ENCODE measurements at places on chromosomes 7 and 10. TPM values are rescaled to one million over a fixed set of nuclear protein-coding genes. Genes with fewer than 3 reads are reported as not detected.
A peak's percentile ranks its signal among the peaks of the same experiment; 100 is the strongest.

DNA sequence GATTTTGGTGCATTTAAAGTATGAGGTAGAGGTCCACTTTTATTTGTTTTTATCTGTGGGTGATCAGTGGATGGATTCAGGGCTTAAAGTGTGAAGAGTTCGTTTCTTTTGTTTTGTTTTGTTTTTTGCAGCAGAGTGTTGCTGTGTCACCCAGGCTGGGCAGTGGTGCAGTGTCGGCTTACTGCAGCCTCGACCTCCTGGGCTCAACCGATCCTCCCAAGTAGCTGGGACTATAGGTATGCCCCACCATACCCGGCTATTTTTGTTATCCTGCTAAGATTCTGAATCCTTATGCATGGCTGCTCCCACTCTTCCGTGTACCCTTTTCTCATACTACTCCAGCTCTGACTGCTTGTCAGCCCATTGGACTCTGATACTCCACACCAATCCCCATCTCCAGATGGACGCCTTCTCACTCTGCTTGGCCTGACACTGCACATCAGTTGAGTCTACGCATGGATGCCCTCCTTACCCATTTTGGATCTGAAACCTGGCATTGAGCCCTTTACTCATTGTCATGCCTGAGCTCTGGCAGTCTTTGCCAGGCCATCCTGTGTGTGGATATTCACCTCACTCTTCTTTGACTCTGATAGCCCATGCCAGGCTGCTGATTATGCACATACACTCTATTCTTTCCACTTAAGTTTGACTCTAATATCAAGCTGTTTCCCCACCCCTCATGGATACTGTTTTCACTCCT is 119.5 kb downstream of the CCSER2 start:
- no peak overlapping the region for H3K4me3 ChIP-seq
- DNase-seq: no peak
- no peaks in the 10 kb centered on the region for H3K4me1 ChIP-seq
- H3K27ac ChIP-seq: no peak overlapping the region
- H3K36me3 ChIP-seq: no peaks in the 10 kb centered on the region

DNA sequence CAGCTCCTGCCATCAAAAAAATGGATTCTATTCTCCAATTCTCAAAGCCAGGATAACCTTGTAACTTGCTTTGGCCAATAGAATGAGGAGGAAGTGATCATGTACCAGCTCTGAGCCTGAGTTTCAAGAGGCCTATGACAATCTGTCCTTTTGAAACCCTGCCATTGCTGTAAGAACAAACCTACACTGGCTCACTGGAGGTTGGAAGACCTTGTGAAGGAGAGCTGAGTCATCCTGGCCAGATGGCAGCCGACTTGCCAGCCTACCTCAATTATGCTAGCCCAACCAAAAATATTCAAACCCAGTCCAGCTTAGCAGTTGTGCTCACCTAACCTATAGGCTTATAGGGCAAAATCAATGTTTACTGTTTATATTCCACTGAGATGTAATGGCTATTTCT is 93.0 kb downstream of the HGF start:
- no peak for DNase-seq
- H3K4me3 ChIP-seq: no peak overlapping the region
- no peaks in the 10 kb centered on the region for H3K27me3 ChIP-seq
- H3K27ac ChIP-seq: peak overlapping the region; percentile 35

DNA sequence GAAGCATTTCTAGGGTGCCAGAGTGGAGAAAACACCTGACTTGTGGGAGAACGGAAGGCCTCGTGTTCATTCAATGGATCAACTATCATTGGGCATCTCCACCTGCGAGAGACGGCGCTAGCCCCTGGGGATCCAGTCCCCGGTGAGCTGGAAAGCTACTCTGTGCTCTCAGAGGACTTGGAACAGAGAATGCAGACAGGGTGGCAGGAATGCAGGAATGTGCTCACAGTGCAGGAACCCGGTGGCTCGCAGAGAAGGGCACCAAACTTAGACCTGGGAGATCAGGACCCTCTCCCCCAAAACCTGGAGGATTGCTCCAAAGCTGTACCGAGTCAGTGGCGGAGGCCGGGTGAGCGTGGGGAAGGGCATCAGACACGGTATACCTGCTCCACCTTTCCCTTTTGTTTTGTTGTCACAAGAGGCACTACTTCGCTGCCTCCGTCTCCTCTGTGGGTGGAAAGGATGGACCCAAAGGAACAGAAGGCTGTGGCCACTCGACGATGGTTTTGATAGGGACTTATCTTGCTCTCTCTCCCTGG is 569.0 kb upstream of the C7orf33 start:
- no peak overlapping the region for H3K4me3 ChIP-seq
- H3K4me1 ChIP-seq: no peaks in the 10 kb centered on the region
- no peaks in the 10 kb centered on the region for H3K27me3 ChIP-seq
- H3K36me3 ChIP-seq: no peaks in the 10 kb centered on the region
- no peak overlapping the region for H3K27ac ChIP-seq
- no peak for DNase-seq

The GBX1 gene
- not detected for total RNA-seq
